ENCODE measurements at places on chromosomes 7 and 10.
A peak's percentile ranks its signal among the peaks of the same experiment; 100 is the strongest.

- DNase-seq: no peak
Measured at GRCh38 chr7:133691727-133692610, 435.2 kb upstream of the LRGUK start.

- no peak for DNase-seq
Measured at GRCh38 chr10:45380903-45381620, 7.0 kb downstream of the ALOX5 start.

- DNase-seq: no peak
Measured at GRCh38 chr7:153386556-153386955, 627.0 kb downstream of the ACTR3B start.

GRCh38 chr10:27319752-27320431, 79.3 kb upstream of the ACBD5 start:
- no peak for DNase-seq

GRCh38 chr10:14601872-14602725, 172.6 kb downstream of the FAM107B start:
- peak; percentile 62 for DNase-seq

GRCh38 chr10:116110736-116111135, 162.3 kb downstream of the GFRA1 start:
- DNase-seq: no peak

All from mesendoderm (in vitro differentiated cells).